Mesothelial cell of epicardium (in vitro differentiated cells): ENCODE measurements at places on chromosomes 5 and 9. TPM values are rescaled to one million over a fixed set of nuclear protein-coding genes. Genes with fewer than 3 reads are reported as not detected.

GRCh38 chr5:107654827-107655226, 15.9 kb downstream of the EFNA5 start:
- DNase-seq, result no peak
- no peaks in the 10 kb centered on the region for H3K36me3 ChIP-seq
- H3K4me1 ChIP-seq, result peaks cover 21% of the 10 kb centered on the region
- H3K27me3 ChIP-seq, result no peaks in the 10 kb centered on the region
- H3K4me3 ChIP-seq, result no peak overlapping the region

SLC4A9 gene
- total RNA-seq, result 1.8 to 2.5 TPM (median 2.2 TPM) in 3 replicates

DNA sequence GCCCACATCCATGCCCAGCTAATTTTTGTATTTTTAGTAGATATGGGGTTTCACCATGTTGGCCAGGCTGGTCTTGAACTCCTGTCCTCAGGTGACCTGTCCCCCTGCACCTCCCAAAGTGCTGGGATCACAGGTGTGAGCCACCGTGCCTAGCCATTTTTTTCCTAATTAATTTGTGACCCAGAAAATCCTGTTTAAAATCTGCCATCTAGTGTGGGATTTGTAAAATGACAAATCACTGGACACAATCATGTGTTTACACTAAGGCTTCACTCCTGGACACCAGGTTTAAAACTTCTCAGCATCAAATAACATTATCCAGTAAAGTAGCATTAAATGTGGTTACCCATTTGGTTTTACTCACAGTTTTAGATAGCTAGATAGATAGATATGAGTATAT, 18.6 kb upstream of the KDM4C start:
- no peak for DNase-seq
- no peak overlapping the region for H3K4me3 ChIP-seq
- H3K27me3 ChIP-seq, result no peaks in the 10 kb centered on the region
- no peak overlapping the region for H3K27ac ChIP-seq
- H3K36me3 ChIP-seq, result no peaks in the 10 kb centered on the region

DNA sequence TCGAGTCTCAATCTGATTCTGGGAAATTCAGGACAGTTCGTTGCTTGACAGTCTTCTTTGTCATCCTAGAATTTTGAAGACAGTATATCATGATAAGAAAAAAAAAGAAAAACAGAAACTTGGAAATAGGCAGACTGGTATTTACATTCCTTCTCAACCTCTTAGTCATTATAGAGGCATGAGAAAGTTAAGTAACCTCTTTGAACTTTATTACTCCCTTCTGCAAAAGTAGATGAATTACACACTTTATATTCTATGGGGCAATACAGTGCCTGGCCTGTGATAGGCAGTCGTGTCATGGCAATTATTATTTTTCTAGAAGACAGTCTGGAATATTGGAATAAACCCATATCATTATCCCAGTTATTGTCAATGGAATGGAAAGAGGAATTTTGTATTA, 828.9 kb downstream of the TLR4 start:
- no peaks in the 10 kb centered on the region for H3K27me3 ChIP-seq
- H3K27ac ChIP-seq, result no peak overlapping the region
- H3K36me3 ChIP-seq, result no peaks in the 10 kb centered on the region
- H3K4me3 ChIP-seq, result no peak overlapping the region
- DNase-seq, result no peak
